ENCODE measurements at places on chromosomes 6 and 20.

DNA sequence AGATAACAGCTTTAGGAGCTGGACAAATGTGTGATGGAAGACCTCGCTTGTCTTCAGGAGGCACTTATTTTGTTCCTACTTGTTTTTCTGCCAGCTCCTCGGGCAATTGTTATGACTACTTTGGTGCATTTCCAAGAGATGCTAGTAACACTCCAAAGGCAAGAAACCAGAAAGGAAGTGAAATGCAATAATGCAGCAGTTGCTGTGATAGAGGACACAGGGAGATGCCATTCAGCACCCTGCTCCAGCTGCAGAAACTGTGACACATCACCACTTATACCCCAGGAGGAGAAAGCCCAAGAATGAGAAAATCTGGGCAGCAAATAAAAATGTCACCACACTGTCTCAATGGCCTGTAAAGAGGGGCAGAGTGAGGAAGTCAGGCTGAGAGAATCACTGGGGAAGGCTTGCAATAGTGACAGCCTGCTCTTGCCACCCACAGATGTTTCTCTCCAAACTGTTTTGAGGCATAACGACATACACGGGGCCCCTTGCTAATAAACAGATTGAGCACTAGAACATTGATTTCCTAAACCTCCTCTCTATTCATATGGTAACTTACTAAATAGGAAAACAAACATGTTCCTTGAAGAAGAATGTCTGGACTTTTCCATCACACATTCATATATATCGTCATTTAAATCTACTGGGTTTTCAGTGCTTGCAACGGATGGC lies 231.0 kb upstream of the PRND start:
- no peak for DNase-seq

DNA sequence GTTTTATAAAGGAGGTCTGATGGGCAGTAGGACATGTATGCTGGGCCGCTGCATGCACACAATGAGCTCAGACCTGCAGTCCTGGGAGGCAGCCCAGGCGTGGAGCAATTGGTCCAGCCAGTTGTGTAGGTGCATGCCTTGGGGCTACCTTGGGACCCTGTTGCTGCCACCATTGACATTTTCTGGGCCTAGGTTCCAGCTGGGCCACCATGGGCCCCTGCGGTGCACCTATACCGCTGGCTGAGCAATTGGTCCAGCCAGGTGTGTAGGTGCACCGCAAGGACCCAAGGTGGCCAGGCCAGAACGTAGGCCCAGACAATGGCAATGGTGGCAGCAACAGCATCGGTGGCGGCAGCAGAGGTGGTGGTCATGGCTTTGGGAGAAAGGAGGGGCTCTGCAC lies 143.9 kb downstream of the PXDC1 start:
- DNase-seq: no peak

DNA sequence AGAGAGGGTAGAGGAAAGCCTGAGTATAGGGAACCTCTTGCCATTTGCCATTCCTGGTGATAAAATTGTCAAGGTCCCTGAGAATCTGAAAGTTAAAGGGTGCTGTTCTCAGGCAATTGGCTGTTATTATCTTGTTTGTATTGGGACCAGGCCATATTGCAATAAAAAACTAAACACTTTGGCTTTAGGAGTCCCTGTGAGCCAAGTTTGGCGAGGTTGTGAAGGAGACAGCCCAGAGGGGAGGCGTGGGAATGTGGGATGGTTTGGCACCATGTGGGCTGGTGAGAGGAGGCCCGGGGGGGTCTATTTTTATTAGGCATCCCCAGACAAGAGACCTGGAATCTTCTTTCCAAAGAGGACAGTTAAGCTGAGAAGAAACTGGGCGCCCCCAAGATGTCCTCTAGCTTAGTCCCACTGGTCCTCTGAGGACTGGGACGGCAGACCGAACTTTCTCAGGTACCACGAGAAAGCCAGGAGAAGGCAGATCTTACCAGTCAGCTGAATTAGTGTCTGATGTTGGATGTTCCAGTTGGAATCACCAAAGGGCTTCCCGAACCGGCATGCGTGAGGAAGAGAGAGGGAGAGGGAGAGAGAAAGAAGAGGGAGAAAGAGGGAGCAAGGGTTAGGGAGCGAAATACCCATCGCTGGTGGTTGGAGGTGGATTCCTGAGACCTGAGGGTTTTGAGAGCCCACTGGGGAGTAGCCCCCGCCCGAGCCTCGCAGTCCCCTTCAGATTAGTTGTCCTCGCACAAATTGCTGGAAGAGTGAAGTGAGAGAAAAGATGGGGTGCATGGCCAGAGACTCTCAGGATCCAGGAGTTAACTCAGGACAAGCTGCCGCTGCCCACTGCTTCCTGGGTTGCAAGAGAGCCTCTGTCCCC lies 24.4 kb downstream of the DYNLT1 start:
- DNase-seq: no peak

- no peak for DNase-seq
Measured at GRCh38 chr6:166689687-166690086, 62.6 kb upstream of the RPS6KA2 start.

DNA sequence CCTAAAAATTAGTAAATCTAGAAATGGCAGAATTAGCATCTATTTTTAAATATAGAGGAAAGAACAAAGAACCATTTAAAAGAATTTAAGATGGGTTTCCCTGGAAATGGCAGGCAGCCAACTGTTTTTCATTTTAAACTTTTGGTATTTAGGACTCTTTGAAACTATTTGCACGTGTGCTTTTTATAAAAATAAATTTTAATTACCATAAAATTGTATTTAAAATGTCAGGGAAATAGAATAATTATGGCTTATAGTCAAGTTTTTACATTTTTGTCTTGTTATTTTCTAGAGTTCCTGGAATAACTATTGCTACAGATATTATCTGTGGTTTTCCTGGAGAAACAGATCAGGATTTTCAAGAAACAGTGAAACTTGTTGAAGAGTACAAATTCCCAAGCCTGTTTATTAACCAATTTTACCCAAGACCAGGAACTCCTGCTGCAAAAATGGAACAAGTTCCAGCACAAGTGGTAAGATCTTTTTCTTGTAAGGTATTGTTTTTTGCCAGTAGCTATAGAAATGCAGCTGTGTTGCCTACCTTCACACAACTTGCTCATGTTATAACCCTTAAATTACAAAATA lies 528.7 kb upstream of the SOX4 start:
- DNase-seq: no peak

GRCh38 chr6:119895626-119896025 lies 546.1 kb upstream of the MAN1A1 start:
- DNase-seq: no peak

DNA sequence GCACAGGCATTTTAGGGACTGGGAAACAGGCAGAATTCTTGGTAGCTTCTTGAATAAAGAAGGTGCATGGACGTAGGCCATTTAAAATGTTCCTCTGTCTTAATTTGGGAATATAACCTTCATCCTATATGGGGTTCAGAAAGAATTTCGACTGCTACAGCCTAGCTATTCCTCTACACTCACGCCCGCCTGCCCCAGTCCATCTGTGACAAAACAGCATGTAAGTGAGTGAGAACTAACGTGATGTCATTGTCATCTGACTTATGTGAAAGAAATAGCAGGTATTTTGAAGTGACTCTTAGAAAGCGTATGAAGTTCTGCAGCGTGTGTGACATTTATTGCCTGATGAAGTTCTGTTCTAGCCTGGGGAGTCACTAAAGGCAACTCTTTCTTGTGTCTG lies 52.2 kb upstream of the SLC22A1 start:
- DNase-seq: no peak

DNA sequence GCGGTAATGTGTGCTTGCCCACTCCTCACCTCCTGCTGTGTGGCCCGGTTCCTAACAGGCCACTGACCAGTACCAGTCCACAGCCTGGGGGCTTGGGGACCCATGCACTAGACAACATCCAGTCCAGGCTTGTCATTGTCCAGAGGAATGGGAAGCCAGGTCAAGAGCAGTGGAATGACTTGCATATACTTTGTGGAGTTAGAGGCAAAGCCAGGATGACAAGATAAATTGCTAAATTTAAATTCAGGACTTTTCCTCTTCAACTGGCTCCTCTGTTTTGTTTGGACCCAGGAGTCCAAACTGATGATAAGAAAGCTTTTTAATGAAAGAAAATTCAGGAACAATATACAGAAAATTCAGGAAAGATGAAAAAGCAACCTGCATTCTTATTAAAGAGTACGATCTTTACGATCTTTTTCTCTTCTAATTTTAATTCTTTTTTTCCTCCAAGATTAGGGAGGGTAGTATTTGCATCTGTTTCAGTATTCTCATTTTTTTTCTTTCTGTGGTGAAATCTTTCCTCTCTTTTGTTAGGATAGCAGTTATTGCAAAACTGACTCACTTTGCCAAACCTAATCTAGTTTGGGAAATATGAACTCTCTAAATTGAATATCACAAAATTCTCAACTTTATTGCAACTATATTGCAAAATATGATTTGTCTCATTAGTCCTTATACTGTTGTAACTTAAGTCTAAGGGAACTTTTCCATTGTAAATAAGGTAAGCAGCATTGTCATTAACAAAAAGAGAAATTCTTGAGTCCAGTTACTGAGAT lies 48.2 kb downstream of the DCBLD1 start:
- DNase-seq: no peak

DNA sequence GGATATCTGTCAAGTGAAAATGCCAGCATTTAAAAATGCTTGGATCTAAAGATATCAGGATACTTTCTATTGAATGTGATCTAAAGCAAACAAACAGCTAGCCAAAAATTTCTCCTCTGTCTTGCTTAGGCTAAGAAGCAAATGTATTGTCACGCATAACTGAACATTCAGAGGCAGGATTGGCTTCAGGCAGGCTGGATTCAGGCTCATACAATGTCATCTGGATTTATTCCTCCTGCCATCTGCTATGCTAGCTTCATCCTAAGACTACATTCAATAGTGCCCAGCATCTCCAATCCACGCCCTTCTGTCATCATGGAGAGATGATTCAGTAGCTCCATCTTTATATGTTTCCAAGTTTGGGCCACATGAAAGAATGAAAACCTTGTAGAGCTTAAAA lies 27.1 kb downstream of the PFDN4 start:
- no peak for DNase-seq

DNA sequence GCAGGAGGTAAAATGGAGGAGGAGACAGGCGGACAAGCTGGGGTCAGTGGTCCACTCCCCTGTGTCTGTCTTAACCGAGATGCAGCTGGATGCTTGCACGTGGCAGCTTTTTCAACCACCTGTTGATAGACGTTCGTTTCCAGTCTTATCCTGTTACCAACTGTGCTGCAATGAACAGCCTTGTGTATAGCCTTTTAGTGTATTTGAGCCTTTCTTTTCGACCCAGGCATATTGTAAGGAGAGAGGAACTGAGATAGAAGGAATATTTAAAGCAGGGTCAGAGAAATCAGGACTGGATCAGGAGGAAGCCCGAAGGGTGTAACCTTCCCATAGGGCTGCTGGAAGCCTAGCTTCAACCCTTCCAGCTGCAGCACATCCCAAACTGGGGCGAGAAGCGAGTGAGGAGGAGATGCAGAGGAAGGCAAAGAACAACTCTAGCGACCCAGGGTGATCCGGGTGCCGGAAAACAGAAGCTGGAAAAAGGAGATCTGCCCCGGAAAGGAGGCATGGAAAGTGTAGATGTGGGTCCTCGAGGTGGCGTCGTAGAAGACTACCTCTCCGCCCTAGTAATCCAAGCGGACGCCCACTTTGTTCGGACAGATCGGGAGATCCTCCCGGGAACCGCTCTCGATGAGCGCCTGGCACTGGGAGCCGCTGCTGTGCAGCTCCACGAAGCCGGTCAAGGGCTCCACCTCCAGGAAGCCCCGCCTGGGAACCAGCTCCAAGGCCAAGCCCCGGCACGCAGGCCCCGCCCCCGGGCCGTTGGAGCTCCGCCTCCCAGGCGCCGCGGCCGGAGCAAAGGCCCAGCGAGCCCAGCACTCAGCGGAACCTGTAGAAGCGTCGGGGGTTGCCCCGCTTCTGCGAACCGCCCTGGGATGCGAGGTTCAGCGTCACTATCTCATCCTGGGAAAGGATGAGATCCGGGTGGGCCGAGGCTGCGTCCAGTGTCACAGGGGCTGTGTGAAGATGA lies 11.2 kb downstream of the TRIM31 start:
- DNase-seq: peak; percentile 20

GRCh38 chr6:157760589-157761330 lies 62.3 kb upstream of the SNX9 start:
- no peak for DNase-seq

DNA sequence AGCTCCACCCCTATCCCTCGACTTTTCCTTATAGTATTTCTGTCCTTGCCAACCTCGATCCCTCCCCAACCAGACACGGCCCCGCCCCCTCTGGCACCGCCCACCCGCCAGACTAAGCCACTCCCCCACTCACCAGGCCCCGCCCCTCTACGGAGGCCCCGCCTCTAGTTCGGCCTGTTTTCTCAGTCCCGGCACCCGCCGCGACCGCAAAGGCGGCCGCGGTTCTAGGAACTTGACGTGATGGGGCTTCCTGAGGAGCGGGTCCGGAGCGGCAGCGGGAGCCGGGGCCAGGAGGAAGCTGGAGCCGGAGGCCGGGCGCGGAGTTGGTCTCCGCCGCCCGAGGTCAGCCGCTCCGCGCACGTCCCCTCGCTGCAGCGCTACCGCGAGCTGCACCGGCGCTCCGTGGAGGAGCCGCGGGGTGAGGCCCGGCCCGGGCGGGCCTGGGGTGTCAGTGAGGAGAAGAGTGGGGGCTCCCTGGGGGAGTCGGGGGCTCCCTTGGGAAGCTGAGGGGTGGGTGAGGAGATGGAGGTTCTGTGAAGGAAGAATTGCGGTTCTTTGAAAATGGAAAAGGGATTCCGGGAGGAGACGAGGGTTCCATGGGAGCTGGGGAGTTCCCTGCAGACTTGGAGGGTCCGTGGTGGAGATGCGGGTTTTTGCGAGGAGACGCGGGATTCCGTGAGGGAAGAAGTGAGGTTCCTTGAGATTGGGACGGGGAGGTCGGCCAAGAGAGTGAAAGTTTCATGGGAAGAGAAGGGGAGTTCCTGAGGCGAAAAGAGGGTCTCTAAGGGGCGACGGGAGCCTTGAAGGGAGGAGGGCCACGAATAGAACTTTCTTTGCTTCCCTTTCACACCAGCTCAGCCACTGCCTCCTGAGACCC lies at the start of gene ACSS2:
ACSS2 (plus strand) TSS at position 207 of the 877 bp plus-strand sequence; CDS start at position 241, 34 bp downstream.
- DNase-seq: no peak
